ENCODE measurements at places on chromosomes 13 and 19.

GRCh38 chr13:22112956-22113745 lies 442.3 kb downstream of the FGF9 start:
- no peak for DNase-seq

DNA sequence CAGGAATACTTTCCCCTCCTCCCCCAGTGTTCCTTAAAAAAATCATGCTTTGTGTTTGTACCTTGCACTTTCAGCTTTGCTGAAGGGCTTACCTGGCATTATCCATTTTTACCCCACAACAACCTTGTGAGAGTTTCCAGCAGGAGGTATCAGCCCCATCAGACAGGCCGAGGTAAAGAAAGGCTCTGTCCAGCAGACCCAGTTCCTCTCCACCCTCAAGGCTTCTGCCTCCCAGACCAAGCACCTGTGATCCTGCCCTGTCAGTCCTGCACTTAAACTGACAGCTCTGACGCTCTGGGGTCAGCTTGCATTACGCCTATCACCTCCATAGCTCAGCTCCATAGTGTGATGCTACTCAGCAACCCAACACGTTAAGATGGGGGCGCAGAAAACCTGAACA lies 803.1 kb downstream of the UQCRFS1 start:
- no peak for DNase-seq

GRCh38 chr13:108266321-108266990 lies 3.1 kb upstream of the TNFSF13B start:
- DNase-seq: no peak

DNA sequence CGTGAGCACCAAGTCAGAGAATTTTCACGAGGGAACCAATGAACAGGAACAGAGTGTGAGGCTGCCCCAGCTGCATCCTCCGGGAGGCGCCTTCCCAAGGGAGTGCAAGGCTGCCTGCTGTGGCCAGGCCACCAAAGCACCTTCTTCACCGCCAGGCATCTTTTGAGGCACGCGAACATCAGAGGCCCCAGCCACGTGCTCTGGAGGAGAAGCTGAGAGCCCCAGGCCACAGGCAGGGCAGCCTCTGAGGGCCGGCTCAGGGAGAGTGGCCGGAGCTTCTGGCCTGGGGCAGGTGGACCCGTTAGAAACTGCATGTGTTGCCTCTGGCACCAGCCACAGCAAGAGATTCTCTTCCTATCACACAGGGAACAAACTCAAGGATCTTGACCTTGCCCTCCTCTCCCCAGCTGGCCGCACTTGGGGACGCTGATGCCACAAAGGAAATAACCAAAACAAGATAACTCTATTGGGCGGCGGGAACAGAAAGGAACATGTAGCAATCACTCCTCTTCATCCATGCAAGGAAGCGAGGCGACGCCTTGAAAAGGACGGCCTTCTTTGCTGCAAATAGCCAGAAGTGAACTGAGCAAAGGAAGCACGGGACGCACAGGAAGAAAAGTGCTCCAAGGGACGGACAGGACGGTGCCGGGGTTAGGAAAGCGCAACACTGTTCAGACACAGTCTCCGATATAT lies 19.9 kb downstream of the GAS6 start:
- no peak for DNase-seq

DNA sequence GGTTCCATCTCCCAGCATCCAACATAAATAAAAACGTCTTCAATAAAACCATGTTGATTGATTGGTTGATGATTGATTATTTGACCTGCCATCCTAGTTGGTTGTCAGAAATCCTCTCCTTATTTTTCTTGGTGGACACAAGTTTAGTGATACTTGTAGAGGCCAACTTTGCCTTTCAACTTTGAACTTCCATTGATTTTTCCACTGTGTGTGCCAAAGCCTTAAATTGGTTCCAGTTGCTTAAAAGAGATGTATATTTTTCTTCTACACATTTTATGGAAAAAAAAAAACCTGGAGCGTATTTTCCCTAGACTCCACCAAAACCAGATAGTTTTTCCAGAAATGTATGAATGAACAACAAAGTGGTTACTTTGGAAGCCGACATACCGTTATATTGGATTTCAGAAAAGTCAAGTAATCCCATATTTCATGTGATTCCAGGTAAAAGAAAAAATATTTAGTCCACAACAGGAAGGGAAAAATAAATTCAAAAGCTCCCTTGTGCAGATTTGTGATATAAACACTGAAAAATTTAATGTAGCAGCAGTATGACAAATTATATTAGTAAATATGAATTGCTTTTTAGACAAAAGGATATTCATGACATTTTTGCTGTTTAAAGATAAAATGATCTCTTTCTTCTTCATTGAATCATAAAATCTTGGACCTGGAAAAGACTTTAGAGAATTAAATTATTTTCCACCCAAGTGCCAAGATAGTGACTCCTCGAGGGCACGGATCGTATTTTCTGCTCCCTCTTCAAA lies 85.2 kb downstream of the MBNL2 start:
- no peak for DNase-seq

- peak; percentile 26 for DNase-seq
These were observed 289.9 kb downstream of the MYO16 start for GRCh38 chr13:108919036-108919907.

DNA sequence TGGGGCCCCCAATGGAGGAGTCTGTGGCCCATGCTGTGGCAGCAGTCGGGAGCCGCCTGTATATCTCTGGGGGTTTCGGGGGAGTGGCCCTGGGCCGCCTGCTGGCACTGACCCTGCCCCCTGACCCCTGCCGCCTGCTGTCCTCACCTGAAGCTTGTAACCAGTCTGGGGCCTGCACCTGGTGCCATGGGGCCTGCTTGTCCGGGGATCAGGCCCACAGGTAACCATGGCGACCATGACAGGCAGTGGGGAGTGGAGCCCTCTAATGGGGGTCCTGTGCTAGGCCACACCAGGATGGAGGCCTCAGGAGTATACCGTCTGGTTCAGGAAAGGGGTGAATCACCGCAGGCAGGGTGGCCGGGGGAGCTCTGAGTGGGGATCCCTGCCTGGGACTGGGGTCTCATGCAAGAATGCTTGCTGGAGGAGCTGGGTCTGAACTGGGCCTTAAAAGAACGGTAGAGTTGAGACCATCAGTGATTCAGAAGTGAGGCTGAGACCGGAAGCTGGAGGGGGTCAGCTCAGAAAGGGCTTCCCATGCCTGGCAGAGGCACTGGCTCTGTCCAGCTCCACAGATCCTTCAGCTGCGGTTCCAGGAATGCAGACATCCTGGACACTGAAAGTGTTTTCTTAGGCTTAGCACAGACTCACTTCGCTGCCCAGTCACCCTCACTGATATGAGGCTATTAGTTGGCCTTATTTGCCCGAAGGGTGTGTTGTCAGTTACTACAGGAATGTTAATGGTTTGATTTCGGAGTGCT lies 29.1 kb downstream of the CNFN start:
- no peak for DNase-seq

- DNase-seq: no peak
These were observed 10.1 kb upstream of the INSL3 start for GRCh38 chr19:17831419-17831888.

- no peak for DNase-seq
These were observed 694.2 kb downstream of the EFNB2 start for GRCh38 chr13:105841286-105841685.

GRCh38 chr13:106850973-106851650 lies 283.2 kb upstream of the ARGLU1 start:
- peak; percentile 18 for DNase-seq

GRCh38 chr19:6076291-6076665 lies 34.0 kb downstream of the RFX2 start:
- no peak for DNase-seq

DNA sequence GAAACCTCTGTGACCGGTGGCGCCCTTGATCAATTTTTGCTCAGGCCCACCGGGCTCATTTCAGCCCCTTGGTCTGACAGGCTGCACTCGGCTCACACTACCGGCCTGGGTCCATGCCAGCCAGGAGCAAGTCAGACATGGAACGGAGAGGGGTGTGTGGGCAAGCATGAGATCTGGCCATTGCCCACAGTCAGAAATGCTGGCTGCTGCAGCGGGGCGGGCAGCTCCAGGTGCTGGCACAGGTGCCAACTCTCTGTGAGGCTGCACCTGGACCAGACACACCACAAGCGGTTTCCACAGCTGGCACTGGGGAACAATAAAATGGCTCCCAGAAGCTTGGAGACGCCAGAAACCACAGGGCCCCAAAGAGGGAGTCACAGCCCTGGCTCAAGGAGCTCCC lies 43.6 kb upstream of the LPAR6 start:
- no peak for DNase-seq

GRCh38 chr19:50239921-50240590 lies 36.6 kb downstream of the MYH14 start:
- DNase-seq: no peak

DNA sequence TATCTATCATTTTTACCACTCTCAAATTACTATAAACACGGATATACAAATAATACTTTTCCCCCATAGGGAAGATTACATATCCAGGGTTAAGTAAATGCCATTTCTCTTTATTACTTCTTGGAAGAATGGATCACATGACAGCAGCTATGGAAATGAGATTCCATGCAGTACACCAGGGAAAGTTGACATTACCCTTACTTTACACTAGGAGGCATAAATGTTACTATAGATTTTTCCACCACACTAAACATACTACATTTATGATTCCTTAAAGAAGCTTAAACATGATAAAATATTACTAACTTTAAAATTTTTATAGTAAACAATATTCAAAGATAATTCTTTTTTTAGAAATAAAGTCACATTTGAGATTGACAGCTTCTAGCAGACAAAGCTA lies 611.4 kb downstream of the PCDH9 start:
- peak; percentile 63 for DNase-seq

DNA sequence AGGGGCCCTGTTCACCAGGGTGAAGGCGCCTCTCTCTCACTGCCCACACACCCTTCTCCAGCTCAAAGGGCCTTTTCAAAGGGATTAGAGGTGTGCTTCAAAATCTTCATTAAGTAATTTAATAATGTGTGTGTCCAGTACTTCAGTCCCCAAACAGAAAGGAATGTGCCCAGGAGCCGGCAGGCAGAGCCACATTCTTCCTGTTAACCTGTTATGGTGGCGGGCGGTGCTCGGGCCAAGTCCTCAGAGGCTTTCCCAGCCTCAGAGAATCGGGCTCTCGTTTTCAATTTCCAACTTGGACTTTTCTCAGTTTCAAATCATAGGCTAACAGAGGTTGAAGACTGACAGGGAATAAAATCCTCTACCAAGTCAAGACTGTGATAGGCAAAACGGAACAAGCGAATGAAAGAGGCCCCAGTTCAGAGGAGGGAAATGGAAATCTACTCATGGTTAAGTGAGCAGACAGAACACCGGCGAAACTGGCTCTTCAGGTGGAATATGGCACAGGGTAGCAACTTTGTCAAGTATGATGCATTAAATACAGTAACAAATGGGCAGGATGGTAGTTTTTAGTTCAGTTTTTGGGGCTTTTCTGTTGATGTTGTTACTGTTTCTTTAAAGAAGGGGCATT lies 68.6 kb downstream of the FOXO1 start:
- DNase-seq: no peak

DNA sequence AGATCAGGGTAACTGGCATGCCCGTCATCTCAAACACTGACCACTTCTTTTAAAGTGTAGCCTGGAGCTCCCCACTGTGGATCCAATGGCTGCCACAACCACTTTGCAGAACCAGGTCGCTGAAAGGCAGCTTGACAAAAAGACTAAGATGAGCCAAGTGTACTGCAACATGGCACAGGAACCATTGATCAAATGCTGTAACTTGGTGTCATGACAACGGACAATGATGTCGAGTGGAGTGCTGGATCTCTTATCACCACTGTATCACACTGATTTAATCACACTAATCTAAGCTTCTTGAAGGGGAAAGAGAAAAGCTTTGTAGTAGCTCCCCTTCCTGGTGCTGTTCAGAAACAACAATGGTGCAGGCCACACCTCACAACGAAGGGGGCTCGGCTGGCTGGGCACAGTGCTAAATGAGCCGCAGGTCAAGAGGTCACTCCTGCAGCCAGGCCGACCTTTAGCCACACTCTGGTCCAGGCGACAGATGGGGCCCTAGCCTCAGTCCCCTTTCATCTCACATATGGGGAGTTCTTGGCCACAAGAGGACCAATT lies 2.2 kb upstream of the TNFRSF19 start:
- no peak for DNase-seq

DNA sequence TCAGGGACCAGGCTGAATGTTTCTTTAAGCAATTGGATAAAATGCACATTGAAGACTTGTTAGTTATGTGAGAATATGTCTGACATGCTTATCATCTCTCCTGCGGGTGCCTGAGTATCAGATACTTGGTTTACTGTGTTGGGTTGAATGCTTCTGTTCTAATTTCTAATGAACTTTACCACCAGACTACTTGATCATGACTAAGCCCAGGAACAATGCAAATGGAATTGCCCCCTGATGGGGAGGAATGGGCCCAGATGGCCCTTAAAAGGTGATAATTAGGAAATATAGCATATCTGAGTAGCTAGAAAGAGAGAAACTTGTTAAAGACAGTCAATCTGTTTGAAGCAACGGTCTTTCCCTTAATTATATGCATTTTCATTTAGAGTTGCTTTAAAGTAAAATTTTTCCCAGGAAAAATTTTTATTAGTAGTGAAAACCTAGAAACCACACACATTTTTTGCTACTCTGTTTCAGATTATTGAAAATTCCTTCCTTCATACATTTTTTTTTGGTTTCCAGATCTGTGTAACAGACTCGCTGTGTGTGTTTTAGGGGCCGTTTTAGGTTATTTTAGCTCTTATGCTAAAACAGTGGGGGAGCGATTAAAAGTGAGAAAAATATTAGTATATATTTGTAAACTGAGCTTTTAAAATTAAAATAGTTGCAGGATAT lies 186.6 kb downstream of the TM9SF2 start:
- no peak for DNase-seq

GRCh38 chr13:110485604-110486003 lies 75.9 kb downstream of the RAB20 start:
- no peak for DNase-seq

- peak; percentile 22 for DNase-seq
These were observed 751 bp downstream of the ZNF584 start for GRCh38 chr19:58409010-58409790.

- no peak for DNase-seq
These were observed 1556.0 kb downstream of the EFNB2 start for GRCh38 chr13:104979281-104980030.

- peak; percentile 36 for DNase-seq
These were observed 34.9 kb upstream of the MLNR start for GRCh38 chr13:49185264-49185663.

- peak; percentile 13 for DNase-seq
These were observed 43.8 kb downstream of the SPTBN4 start for GRCh38 chr19:40510526-40511115.

DNA sequence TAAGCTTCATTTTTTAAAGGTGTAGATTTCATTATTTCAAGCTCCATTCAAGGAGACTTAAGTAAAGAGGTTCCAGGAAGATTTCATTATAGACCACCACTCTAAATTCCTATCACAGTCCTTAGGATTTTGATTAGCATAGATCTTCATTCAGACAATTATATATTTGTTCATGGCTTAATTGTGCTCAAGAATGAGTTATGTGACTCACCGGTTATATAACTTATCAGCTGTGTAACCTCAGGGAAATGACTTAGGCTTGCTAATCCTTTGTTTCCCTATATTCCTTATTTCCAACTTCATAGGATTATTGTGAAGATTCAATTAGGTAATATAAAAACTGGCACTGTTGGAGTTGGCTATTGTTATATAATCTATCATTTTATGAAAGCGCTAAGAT lies 632.8 kb upstream of the SPRY2 start:
- no peak for DNase-seq

Measured in IMR-90 (cell line).